ENCODE measurements at places on chromosomes 3 and 15.

GRCh38 chr15:67254238-67255175 lies at the start of the genes AAGAB and IQCH:
TSS of gene AAGAB (minus strand) at chr15:67254661. CDS start at chr15:67254631, 30 bp downstream.
TSS of gene IQCH (plus strand) at chr15:67254786. CDS start at chr15:67254897, 111 bp downstream.
- peak; percentile 95 for DNase-seq

GRCh38 chr3:177114253-177114652 lies 83.0 kb downstream of the TBL1XR1 start:
- DNase-seq, result no peak

- no peak for DNase-seq
Measured at GRCh38 chr15:81221449-81221848, 24.8 kb downstream of the IL16 start.

DNA sequence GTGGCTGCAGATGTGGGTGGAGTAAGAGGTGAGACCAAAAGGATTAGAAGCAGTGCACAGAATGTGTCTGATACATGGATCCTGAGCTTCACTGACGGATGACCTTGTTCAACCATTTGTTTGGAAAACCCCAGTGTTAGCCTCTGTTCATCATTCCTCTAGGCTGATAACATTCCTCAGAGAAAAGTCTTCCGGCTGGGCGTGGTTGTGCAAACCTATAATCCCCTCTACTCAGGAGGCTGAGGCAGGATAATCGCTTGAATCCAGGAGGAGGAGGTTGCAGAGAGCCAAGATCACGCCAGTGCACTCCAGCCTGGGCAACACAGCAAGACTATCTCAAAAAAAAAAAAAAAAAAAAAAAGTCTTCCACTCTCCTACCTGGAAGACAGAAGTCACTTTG lies 23.1 kb upstream of the CHD2 start:
- no peak for DNase-seq

GRCh38 chr15:38217191-38217595 lies 35.4 kb upstream of the SPRED1 start:
- DNase-seq, result no peak

DNA sequence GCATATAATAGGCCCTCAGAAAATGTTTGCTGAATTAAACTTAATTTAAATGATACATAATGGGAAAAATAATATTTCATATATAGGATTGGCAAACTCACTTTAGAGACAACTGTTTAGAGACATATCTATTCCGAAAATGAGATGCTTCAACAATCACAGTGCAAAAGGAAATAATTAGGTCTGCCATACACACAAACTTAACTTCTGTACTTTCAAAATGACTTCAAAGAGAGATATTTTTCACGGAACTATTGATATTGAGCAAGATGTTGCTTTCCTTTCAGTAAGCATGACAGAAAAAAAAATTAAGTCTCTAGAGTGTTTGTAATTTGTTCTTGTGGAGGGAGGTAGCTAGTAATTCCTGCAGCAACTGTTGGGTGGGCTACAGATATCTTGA lies 769.5 kb downstream of the TUSC7 start:
- DNase-seq, result no peak

- no peak for DNase-seq
Measured at GRCh38 chr15:89307791-89308190, 26.8 kb downstream of the POLG start.

DNA sequence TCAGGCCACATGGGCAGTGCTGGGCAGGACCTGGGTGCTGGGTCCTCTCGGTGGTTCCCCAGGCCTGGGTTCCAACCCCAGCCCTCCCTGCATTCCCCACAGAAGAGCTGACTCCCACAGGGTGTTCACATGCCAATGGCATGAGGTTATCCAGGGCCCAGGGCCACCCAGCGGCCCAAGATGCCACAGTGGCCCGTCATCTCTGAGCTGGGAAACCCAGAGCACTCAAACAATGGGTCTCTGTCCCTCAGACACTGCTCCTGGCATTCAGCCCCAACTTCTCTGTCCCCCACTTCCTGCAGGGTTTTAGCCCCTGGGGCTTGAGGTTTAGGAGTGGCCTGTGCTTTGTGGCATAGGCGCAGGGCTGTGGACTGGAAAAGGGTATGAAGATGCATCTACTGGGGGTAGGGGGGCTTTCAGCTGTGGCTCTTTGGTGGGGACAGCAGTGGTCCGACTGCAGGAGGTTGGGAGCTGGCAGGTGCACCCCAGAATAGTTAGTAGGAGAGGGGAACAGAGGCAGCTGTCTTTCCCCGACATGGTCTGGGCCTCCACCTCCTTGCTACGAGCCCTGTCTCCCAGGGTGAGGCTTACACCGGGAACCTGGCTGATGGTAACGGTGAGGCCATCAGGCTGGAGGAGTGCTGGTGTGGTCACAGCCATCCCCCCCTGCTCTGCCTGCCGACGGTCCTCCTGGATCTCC lies 1.7 kb downstream of the CCDC9B start:
- DNase-seq, result no peak

DNA sequence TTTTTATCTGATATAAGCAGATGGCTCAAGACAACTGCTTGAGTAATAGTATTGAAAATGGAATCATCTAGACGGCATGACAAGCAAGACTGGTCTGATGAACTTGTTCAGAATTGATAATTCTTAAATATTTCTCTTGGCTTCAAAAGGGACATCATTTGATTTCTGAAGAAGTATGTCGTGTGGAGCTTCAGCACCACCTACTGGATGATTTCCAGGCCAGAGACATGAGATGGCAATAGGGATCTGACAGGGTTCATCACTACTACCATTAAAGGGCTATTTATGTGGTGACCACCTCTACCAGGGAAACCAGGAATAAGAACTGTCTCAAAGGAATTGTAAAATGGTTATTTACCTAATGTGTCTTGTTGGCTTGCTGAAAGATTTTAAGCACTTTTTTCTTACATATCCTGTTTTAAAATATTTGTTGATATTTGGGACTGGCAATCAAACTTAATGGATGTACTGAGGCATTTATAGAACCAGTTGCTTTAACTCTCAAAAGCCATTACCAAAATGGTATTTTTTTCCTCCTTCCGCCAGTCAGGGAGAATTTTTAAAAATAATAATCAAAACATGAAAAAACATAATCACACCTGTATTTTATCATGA lies 99.5 kb upstream of the FAM98B start:
- peak; percentile 16 for DNase-seq

DNA sequence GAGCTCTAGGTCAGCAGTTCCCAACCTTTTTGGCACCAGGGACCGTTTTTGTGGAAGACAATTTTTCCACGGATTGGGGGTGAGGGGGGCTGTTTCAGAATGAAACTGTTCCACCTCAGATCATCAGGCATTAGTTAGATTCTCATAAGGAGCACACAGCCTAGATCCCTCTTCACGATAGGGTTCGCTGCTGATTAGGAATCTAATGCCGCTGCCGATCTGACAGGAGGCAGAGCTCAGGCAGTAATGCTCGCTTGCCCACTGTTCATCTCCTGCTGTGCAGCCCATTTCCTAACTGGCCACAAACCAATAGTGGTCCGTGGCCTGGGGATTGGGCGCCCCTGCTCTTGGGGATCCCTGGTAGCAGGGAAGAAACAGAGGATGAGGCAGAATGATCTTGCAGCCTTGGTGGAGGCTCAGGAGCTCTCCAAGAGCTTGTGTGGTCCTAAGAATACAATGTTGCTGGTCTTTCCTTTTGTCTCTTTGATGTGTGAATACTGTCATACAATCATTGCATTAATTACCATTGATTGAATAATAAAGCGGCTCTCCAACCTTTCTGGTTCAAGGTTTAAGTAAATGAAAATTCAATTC lies 183.2 kb downstream of the FNDC3B start:
- DNase-seq, result no peak

Measured in COR-L47 (cell line).